ENCODE measurements at places on chromosomes 2 and 18.

- no peak for DNase-seq
Observed at GRCh38 chr2:69214898-69215297, 172.1 kb downstream of the GFPT1 start.

DNA sequence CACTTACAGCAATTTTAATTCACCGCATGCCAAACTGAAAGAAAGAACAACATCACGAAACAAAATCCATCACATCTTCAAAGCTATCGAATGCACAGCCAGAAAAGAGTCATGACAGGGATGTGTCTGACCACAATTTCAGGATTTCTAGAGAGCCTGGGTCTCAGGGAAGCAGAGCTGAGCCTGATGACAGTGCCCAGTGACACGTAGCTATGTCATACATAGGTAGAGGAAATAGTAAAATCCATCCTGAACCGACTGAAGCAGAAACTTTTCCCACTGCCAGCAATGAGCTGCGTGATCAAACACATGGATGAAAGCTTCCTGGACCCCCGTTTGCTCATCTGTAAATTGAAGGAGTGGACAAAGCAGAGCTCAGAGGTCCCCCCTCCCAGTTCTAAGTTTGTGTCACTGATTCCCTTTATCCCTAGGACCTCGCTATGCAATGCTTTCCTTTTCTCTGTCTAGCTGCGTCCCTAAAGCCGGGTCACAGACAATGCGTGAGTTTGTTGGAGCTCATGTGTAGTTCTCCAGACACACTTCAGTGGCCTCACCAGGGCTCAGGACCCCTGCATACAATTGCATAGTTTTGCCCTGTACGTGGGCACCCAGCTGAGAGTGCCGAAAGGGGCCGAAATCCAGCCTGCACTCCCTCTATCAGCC is 37.6 kb downstream of the CCBE1 start:
- DNase-seq, result no peak

DNA sequence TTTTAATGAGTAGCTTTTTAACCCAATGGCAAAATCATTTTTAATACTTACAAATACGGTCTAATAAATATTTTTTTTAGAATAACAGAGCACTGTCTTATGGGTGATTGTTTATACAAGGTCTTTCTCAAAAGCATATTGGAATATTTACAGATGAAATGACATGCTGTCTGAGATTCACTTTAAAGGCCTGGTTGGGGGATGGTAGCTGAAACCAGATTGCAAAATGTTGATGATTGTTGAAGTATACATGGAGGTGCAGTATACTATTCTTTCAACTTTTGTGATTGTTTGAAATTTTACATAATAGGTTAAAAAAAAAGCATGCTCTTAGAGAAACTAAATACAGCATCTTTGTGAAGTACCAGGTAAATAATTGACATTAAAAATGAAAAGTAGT is 111.2 kb downstream of the FMNL2 start:
- no peak for DNase-seq

DNA sequence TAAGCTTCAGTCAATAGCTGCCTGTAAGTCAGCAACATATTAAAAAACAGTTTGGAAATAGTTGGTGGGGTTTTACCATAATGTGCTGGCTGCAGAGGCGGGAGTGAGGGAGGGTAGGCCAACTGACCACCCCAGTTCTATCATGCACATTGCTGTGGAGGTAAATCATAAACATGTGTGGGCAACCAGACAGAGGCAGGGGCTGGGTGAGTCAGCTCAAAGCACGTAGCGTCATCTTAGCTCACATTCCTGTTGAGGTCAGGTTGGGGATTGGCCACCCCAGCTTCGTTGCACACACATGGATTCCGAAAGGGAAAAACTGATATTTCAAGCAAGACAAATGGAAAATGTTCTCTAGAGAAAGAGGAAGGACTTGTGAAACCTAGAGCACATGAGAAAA is 19.5 kb downstream of the GPR45 start:
- DNase-seq, result no peak

Measured in COLO829 (cell line).